ENCODE measurements at places on chromosomes 6 and 20.

GRCh38 chr6:91501930-91502329 lies 915.1 kb upstream of the MAP3K7 start:
- no peak for DNase-seq

GRCh38 chr6:23277521-23278179 lies 708.3 kb downstream of the HDGFL1 start:
- DNase-seq = no peak

DNA sequence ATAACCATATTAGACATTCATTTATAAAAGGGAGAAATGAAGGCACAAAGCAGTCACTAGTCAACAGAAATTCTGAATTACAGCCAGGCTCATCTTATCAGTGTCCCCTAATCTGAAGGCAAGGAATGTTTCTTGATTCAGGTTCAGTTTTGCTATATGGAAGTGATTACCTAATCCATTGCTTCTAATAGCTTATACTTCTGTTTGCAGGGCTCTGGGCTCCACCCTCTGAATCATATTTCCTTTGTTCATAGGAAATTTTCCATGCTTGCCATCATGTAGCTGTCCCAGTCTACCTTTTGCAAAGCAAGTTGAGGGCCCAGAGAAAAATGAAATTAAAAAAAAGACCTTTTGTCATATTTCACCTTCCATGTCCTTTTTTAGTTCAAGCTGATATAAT lies 96.0 kb downstream of the LCA5 start:
- DNase-seq = no peak

- no peak for DNase-seq
Observed at GRCh38 chr6:35202066-35202546, 11.7 kb upstream of the SCUBE3 start.

DNA sequence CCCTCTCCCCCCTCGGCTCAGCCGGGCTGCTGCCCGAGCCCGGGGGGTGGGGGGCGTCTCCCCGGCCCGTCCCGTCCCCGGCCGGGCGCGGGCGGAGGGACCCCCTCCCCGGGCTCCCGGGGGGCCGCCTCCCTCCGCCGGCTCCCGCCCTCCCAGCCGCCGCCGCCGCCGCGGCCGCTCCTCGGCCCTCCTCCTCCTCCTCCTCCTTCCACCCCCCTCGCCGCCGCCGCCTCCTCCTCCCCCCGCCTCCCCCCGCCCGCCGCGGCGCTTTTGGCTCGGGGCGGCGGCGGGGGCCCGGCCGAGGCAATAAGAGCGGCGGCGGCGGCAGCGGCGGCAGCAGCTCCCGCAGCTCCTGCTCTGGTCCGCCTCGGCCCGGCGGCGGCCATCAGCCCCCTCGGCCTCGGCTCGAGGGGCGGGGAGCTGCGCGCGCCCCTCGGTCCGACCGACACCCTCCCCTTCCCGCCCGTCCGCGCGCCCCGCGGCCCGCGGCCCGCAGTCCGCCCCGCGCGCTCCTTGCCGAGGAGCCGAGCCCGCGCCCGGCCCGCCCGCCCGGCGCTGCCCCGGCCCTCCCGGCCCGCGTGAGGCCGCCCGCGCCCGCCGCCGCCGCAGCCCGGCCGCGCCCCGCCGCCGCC lies 38.7 kb downstream of the GNAS start:
- peak; percentile 40 for DNase-seq

GRCh38 chr20:37095108-37095598 lies 644 bp downstream of the RBL1 start:
- no peak for DNase-seq

DNA sequence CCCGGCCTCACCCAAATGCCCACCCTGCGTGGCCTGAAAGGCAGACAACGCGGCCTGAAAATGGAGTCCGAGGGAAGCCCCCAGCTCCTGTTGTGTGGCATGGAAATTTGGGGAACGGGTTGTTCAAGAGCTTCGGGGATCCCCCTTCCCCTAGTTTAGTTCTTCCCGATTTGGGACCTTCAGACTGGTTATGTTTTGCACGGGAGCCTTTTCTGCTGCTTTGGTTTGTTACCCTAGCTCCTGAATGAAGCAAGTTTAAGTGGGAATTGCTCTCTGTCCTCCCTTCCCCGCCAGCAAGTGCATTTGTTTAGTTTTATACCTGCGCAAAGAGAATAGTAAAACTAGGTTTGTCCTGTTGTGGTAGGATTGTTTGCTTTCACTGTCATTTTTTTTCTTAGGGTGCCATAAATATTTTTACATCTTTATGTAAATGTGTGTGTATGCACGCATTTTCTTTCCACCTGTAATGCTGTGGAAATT lies 604 bp downstream of the SH3BGRL2 start:
- no peak for DNase-seq

GRCh38 chr6:157611406-157611805 lies 211.6 kb upstream of the SNX9 start:
- no peak for DNase-seq

DNA sequence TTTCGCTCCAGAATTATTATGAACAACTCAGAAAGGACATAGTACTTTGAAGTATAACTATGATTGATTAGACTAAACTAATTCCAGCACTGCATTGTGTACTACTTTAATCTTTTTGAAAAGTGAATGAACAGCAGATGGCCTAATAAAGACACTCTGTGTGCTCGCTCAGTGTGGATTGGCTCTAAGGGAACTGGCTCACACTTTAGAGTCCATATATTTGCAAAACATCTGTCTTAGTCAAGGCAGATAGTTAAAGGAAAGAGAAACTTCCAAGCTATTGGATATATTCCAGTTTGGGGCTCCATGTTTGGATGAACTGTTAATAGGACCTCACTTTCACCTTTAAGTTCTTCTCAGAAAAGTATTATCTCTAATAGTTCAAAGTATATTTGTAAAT lies 218.9 kb downstream of the EYA4 start:
- no peak for DNase-seq

DNA sequence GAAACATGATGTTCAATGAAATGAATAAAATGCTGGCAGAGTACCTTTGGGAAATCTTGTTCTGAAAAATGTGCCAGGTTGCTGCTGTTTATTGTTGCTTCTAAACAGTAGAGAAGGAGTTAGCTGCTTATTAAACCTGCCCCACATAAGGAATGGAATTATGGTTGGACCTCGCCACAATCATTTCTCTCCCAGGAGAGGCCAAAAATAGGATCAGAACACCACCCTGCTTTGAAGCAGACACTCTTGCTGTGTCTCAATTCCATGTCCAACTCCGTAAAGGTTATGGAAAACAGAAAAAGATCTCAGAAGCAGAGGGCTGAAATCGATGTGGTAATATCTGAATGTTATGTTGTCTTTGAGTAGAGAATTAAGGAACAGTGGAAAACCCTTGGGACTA lies 27.9 kb downstream of the AFG1L start:
- DNase-seq = no peak

GRCh38 chr6:126447367-126447766 lies 107.5 kb downstream of the CENPW start:
- no peak for DNase-seq

GRCh38 chr6:37762806-37763205 lies 56.7 kb upstream of the ZFAND3 start:
- DNase-seq = no peak

DNA sequence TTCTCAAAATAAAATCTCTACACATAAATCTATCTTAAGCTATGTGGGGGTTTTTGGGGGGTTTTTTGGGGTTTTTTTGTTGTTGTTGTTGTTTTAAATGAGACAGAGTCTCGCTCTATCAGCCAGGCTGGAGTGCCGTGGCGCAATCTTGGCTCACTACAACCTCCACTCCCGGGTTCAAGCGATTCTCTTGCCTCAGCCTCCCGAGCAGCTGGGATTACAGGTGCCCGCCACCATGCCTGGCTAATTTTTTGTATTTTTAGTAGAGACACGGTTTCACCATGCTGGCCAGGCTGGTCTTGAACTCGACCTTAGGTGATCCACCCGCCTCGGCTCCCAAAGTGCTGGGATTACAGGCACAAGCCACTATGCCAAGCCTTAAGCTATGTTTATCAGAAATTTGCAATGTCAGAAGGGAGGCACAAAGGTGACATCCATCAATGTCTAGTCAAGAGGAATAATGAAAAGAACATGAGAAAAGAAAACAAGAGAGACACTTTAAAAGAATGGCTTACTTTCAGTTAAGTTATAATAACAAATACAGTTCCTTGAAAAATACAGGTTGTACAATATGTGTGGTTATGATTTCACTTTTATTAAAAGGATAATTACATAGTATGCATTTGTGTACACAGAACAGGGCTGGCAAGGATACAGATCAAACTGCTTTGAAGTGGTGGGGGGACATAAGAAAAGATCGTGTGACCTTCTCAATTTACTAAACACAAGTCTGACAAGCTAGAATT lies 28.6 kb downstream of the SLC23A2 start:
- no peak for DNase-seq

GRCh38 chr6:13660893-13661292 lies 45.8 kb downstream of the NOL7 start:
- DNase-seq = no peak

- DNase-seq = no peak
Observed at GRCh38 chr6:151154418-151154817, 85.3 kb upstream of the AKAP12 start.

GRCh38 chr6:107753778-107754177 lies 70.3 kb downstream of the SCML4 start:
- DNase-seq = no peak

DNA sequence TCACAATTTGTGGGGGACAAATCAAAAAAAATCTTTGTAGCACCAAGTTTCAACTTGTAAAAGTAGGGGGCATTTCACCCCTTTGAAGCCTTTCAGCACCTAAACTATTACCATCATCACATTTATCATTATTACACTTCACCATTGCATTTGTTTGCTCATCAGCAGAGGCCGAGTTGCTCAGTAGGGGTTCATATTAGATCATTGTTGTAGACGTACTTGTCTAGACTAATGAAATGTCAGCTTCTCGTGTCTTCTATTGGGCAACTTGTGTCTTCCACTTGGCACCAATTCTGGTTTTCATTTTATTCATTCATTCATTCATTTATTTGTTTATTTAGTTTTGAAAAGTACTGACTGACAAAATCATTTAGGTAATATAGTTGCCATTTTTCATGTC lies 338.3 kb upstream of the KCNQ5 start:
- no peak for DNase-seq

GRCh38 chr6:34226066-34226465 lies 10.6 kb upstream of the HMGA1 start:
- no peak for DNase-seq

GRCh38 chr6:141437685-141438084 lies 695.0 kb upstream of the GJE1 start:
- DNase-seq = no peak

DNA sequence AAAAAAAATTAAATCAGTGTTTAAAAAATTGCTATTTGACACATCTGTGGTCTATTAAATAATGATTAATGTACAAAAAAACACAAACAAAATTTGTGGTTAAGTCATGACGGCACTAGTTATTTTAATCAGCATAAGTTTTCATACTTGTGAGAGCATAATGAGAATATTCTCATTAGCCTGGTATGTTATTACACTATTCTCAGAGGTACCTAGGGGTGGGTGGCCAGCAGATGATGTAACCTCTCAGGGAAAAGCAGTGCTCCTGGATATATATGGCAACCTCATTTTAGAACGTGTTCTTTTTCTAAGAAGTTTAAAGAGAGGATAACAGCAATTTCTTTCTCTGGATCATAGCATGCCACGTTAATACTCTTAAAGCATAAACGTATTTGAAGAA lies 109.2 kb downstream of the GJA1 start:
- no peak for DNase-seq

- DNase-seq = no peak
Observed at GRCh38 chr6:152089992-152090391, 282.5 kb downstream of the ESR1 start.

DNA sequence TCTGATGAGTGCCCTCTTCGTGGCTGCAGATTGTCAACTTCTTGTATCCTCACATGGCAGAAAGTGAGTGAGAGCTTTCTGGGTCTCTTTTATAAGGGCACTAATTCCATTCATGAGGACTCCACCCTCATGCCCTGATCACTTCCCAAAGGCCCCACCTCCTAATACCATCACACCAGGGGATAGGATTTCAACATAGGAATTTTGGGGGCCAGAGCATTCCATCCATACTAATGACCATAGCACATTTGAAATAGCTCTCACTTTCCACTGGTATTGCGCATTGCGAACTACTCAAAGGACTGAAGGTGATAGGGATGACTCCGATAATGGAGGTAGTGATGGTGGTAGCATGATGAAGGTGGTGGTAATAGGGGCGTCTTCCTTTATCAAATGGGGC lies 324.3 kb downstream of the PRL start:
- DNase-seq = no peak

GRCh38 chr6:78243519-78243918 lies 590.7 kb downstream of the MEI4 start:
- no peak for DNase-seq

GRCh38 chr6:297571-298232 lies 5.4 kb downstream of the DUSP22 start:
- no peak for DNase-seq

DNA sequence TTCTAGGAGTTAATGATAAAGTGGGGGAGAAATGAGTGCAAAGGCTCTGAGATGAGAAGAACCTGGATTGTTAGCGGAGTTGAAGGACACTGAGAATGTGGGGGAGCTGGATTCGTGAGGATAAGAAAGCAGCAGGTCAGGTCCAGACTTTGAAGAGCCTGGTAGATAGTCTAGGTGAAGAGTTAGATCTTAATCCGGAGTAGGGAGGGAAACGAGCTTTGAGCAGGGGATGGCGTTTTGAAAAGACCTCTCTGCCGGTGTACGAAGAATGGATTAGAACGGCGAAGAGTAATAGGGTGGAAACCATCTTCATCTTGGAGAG lies 487 bp upstream of the PHF20 start:
- DNase-seq = no peak

- no peak for DNase-seq
Observed at GRCh38 chr6:96925290-96925687, 761 bp downstream of the KLHL32 start.

DNA sequence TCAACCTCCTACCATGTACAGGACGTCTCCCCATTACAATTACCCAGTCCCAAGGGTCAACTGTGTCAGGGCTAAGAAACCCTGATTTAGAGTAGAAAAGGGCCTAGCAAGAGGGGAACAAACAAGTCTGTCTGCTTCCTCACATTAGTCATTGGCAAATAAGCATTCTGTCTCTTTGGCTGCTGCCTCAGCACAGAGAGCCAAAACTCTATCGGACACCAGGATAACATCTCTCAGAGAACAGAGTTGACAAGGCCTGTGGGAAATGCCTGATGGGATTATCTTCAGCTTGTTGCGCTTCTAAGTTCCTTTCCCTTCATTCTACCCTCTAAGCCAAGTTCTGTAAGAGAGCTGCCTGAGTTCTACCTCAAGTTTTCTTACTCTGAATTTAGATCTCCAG lies 19.0 kb upstream of the VSX1 start:
- no peak for DNase-seq

Measured in stimulated activated CD4-positive, alpha-beta T cell treated with anti-CD3 and anti-CD28 coated beads, TNF-alpha, amount 100 ng/mL, for 24 hours (primary cell).